ENCODE measurements at places on chromosomes 2 and 18. TPM values are rescaled to one million over a fixed set of nuclear protein-coding genes. Genes with fewer than 3 reads are reported as not detected.

DNA sequence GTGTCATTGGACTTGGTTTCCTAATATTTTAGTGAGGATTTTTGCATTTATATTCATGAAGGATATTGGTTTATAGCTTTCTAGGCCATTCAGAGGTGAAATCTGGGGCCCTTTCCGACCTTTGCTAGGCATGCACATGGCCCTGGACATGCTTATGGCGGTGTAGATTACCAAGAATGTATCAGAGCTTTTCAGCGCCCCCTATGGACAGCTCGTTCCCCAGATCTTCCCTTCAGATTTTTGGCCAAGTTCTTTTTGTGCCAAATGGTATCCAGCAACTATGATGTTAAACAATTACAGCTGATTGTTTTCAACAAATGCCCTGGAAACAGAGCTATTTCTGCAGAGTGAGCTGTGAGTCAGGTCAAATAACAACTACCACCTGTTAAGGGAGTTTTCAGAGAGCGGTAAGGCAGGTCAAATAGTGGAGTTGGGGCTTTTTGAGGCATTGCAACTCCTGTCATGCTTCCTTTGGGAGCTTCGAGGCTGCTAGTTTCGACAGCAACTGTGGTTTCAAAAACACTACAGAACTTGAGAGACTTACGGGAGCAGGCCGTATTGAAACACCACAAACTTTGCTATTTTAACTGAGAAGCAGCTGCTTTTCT lies 188.3 kb downstream of the ZNF516 start:
- DNase-seq, result no peak

DNA sequence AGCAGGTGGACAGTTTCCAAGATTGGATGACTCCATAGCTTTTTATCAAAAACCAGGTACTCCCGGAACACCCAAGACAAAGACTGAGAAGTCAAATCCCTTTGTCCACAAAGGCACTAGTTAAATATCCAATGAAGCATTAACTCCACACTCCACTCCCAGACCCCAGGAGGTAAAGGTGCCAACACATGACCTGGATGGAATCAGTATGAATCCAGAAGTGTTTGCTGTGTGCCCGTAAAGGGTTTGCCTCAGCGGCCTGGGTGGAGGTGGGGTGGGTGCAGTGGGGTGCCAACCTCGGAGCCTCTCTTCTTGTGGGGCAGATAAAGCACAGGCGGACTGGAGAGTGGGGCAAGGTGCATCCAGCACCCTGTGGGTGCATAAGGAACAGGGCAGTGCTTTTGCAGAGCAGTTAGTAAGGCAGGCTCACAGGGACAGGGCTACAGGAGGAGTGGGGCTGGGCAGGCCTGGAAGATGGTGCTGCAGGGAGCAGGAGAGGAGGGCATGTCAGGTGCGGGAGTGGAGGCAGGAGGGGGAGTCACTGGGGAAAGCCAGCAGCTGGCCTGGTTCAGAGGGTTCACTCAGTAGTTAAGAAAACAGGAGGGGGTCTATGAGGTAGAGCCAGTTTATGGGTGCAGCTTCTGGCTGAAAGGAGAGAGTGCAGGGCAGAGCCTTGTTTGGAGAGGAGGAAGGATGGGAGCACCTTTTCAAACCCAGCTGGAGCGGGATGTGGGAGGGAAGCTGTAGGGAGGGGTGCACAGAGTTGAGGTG lies 208.4 kb upstream of the SMAD2 start:
- no peak for DNase-seq

DNA sequence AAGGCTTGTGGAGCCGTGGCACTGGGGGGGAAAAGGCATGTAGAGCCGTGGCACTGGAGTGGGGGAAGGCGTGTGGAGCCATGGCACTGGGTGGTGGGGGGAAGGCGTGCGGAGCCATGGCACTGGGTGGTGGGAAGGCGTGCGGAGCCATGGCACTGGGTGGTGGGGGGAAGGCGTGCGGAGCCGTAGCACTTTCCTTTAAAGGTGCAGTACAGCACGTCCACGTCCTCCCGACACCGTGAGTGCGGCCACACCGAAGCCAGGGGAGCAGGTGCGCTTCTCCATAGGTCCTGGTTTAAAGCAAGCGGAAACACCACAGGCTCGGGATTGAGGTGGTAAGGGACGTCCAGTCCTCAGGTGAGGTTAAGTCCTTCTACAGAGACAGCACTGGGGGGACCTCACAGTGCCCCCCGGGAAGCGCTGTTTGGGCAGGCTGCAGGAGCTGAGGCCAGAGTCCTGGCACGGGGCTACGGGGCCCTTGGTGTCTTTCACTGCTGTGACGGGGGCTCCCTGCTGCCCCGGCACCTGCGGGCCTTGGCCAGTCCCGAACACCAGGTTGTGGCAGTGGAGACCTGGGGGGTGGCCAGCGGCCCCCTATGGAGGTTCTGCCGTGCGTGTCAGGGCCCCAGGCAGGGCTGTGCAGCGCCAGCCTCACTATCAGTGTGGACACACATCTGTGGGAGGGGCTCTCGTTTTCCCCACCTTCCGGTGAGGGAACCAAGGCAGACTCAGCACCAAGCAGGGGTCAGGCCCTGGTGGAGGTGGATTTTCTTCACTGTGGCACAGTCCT lies 93.0 kb upstream of the CTDP1 start:
- DNase-seq, result no peak

The UCN gene
- polyA plus RNA-seq, result 1.6 TPM

The DYNC1I2 gene
- polyA plus RNA-seq, result 170 TPM

The CHAC2 gene
- polyA plus RNA-seq, result 4.3 TPM

The ING5 gene
- polyA plus RNA-seq, result 49.4 TPM

- DNase-seq, result no peak
Measured at GRCh38 chr2:13000664-13001363, 284.1 kb downstream of the TRIB2 start.

The CHRNG gene
- 1.4 TPM for polyA plus RNA-seq

GRCh38 chr2:229445019-229445418 lies 173.9 kb upstream of the PID1 start:
- DNase-seq, result peak; percentile 10

DNA sequence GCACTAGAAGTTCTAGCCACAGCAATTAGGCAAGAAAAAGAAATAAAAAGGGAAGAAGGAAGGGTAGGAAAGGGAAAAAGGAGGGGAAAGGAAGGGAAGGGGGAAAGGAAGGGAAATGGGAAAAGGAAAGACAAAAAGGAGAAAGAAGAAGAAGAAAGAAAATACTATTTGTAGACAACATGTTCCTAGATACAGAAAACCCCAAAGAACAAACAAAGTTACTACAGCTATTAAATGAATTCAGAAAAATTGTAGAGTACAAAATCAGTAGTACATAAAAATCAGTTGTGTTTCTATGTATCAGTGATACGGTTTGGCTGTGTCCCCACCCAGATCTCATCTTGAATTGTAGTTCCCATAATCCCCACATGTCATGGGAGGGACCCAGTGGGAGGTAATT lies 52.3 kb downstream of the RPE start:
- no peak for DNase-seq

The EFHD1 gene
- polyA plus RNA-seq, result 58.4 TPM

The MEP1B gene
- polyA plus RNA-seq, result 0.64 TPM

The FAM117B gene
- polyA plus RNA-seq, result 30.4 TPM

DNA sequence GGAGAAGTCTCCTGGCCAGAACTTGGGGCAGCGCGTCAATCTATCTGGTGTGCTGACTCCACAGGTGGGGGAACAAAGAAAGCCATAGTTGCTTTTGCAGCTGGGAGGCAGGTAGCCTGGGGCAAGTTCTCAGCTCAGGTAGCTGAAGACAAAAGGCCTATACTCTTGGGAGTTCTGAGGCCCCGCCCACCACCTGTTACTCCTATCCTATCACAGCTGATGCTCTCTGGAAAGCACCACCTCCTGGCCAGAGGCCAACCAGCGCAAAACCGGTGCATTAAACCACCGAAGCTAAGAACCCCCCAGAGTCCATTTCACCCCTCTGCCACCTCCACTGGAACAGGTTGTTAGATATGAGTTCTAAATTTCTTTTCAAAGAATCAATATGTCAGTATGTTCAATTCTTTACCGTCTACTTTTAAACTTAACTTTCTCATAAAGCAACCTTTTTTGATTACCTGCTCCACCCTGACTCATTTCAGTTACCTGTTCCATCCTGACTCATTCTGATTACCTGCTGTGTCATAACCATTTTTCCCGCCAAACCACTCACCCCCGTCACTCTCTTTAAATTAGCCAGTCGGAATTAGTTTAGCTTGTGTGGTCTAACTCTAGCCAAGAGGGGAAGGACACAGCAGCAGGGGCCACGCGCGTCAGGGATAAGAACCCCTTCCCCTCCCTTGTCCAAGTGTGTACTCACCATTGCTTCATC lies 43.4 kb downstream of the UPP2 start:
- DNase-seq, result no peak

The SPR gene
- polyA plus RNA-seq, result 11.0 TPM

The GALNT3 gene
- polyA plus RNA-seq, result 12.3 TPM

The OSBPL1A gene
- polyA plus RNA-seq, result 53.1 TPM

DNA sequence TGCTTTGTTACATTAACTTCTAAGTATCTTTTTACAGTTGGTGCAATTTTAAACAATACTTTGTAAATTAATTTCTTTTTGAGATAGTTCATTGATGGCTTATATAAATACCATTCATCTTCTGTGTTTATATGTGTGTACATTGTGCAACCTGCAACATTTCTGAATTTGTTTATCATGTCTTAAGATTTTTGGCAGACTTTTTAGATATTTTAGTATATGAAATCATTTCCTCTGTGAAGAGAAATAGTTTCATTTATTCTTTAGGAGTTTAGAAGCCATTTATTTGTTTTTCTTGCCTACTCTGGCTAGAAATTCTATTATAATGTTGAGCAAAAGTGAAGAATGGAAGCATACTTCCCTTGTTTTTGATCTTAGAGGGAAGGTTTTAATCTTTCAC lies 337.8 kb upstream of the DSEL start:
- no peak for DNase-seq

The IL1RL2 gene
- polyA plus RNA-seq, result 1.3 TPM

- no peak for DNase-seq
Measured at GRCh38 chr2:145740302-145740701, 1220.4 kb upstream of the ZEB2 start.

- DNase-seq, result peak; percentile 67
Measured at GRCh38 chr2:17752892-17753802, 463 bp downstream of the SMC6 start.

DNA sequence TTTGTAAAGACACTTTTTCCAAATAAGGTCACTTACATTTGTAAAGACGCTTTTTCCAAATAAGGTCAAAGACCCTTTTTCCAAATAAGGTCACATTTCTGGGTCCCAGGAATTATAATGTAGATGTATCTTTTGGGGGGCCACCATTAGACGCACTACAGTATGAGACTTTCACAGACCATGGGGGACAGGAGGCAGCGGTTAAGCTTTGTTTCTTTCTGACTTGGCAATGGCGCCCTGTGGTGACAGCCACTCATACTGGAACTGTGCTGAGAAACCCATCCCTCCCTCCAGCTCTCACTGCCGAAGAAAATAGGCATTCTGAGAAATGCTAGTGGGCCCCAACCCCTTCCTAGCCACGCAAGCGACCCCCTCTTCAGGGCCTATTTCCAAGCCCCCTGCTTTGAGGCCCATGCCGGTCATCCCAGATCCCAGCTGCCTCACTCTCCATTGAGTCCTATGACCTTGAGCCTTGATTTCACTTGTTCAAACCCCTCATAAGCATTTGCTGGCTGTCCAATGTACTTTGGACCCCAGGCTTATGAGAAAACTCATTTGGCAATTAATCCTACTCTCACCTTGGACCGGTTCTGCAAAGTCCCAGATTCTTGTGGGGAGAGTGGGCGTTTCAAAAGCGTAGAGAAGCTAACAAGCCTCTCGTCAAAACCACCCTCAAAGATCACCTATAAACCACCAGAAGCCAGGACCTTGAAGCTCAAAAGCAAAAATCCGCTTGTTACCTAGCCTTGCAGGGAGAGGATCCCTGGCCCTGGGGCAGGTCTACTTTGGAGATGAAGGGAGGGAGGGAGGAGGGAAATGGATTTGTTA lies 11.3 kb upstream of the SPATA3 start:
- no peak for DNase-seq

The DRC1 gene
- polyA plus RNA-seq, result 1.8 TPM

DNA sequence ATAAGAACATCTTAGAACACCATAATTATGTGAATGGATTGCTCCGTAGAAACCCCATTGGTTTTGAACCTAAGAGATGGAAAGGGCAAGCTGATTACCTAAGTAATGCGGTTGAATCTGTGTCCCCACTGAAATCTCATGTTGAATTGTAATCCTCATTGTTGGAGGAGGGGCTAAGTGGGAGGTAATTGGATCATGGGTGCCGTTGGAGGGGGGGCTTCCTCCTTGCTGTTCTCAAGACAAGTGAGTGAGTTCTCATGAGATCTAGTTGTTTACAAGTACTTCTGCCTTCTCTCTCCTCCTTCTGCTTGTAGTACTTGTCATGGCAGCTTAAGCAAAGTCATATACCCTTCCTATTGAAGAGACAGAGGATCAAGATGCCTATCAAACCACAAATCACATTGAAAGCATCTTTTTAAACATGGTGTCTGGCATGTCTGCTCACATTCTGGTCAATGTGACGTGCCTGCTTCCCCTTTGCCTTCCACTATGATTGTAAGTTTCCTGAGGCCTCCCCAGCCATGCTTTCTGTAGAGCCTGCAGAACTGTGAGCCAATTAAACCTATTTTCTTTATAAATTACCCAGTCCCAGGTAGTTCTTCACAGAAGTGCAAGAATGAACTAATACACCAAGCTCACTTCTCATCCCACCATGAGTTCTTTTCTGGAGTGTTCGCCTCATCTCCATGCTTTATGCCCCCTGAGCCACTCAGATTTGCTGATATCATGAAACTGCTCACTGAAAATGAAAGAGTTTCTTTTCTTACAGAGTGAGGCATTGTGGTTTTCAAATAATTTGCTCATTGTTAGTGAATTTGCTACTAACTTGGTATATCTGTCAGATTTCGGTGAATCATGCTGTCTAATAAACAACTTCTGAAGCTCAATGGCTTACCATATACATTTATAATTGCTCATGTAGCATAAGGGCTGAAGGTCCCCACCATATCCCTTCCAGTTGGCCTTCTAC lies 23.6 kb downstream of the KCNE4 start:
- DNase-seq, result no peak

GRCh38 chr18:62977512-62977911 lies 262.2 kb downstream of the PHLPP1 start:
- DNase-seq, result no peak

The HOXD12 gene
- 1.1 TPM for polyA plus RNA-seq

DNA sequence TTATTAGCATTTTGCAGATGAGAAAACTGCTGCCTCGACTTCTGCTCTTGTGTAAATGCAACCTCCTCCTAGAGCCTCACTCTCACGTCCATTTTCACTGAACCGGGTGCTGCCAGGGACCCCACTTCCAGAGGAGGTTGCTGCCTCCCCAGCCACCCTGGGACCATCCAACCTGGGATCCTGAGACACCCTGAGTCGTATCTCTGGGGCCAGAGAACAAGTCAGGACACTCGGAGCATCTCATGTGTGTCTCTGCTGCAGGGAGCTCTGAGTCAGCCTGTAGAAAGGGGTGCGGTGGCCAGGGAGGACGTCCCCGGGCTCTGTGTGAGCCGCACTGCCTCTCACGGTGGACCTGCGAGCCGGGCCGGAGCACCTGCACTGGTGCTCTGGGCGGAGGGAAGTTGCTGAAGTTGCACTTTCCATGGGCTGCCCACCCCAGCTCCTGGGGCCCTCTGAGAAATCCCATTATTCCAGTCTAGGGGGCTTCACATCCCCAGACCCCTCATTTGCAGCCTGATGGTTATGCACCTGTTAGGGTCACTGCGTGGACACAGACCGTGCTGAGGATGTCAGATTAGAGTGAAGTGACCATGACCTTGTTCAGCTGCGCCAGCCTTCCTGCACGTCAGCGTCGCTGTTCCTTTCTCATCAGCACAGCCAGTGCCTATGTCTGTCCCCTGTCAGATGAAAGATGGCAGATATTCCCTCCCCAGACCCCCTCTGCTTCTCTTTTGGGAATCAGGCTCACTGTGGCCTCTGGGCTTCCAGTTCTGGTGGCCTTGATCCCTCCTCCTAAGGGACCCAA lies 230.4 kb downstream of the KLHL29 start:
- no peak for DNase-seq

- DNase-seq, result no peak
Measured at GRCh38 chr2:213609570-213610170, 325.4 kb downstream of the SPAG16 start.

The ABCG5 gene
- 0.84 TPM for polyA plus RNA-seq
